Type B pancreatic cell (in vitro differentiated cells): ENCODE measurements at places on chromosomes 3 and 15.

- no peak for DNase-seq
Observed at GRCh38 chr15:68666120-68666811, 87.5 kb downstream of the CORO2B start.

- no peak for DNase-seq
Observed at GRCh38 chr3:188124184-188124583, 29.8 kb upstream of the LPP start.

DNA sequence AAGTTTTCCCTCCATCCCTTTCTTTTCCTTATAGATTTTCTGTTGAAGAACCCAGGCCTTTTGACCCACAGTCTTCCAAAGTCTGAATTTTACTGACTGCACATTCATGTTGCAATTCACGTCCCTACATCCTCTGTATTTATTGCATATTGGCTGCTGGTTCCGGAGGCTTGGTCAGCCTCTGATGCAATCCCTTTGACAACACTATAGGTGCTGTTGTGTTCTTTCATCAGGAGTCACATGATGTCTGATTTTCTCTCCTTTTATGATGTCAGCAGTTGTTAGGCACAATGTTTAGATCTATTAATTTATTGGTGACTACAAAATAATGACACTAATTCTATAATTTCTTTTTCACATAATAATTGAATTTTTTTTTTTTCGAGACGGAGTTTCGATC lies 8.7 kb downstream of the CYP1A1 start:
- DNase-seq, result no peak

DNA sequence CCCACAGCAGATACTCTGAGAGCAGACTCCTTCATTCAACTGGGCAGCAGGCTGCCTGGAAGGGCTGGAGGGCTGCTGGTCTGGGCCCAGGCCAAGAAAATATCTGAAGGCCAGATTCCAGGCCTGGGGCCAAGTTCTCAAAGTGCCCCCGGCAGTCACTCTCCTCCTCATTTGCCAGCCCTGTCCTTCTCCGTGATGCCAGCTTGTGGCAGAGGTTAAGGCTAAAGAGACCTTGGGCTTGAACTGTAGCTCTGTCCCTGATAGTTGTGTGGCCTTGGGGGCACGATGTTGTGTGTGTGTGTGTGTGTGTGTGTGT lies 39.0 kb downstream of the FAM3D start:
- DNase-seq, result no peak

GRCh38 chr3:194505791-194506415 lies 19.1 kb upstream of the ATP13A3 start:
- DNase-seq, result no peak

GRCh38 chr3:151962912-151963311 lies 89.5 kb downstream of the SUCNR1 start:
- no peak for DNase-seq

- DNase-seq, result peak; percentile 86
Observed at GRCh38 chr15:70062321-70062956, 35.3 kb downstream of the TLE3 start.

GRCh38 chr3:19688767-19689166 lies 245.2 kb downstream of the EFHB start:
- no peak for DNase-seq

DNA sequence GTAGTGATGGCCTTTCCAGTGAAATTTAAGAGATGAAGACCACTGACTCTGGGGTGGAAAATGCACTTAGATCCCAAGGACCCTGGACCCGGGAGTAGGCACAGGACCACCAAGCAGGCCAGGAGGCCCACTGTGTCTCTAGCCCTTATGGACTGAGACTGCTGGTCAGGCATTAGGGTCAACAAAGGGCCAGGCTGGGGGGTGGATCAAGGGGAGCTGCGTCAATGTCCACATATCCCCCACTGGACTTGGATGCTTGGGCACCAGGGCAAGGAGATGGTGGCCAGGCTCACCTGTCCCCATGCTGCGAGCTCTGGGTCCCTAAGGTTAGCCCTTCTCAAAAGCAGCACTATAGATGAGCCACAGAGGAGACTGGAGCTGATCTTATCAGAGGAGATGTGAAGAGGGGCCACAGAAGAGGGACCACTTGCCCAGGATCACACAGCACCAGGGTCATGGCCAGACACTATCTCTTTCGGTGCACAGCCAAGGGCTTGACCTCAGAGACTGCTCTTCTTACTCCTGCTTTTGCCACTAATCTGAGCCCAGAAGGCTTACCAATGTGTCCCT lies 14.7 kb downstream of the RAB6B start:
- no peak for DNase-seq

GRCh38 chr15:64987136-64987535 lies 2.6 kb downstream of the SPG21 start:
- no peak for DNase-seq

GRCh38 chr3:16509721-16510619 lies 3.5 kb downstream of the RFTN1 start:
- DNase-seq, result no peak

DNA sequence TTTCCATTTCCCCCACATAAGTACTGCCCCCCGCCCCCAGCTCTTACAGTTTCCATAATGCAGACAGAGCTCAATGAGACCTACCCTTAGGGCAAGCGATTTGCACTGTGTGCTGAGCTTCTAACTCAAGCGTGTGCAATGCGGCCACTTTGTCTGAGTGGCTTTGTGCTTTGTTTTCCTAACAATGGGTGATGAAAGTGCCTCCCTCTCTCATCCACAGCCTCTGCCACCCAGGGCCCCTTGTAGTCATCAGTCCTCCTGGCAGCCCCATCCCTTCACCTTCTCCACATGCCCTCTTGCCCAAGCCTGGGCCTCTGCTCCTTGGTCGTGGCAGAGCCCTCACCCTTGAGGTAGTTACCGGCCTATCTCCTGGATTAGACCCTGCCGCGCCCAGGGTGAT lies 17.2 kb downstream of the DAPK2 start:
- DNase-seq, result no peak

GRCh38 chr15:74328331-74329056 lies 39.0 kb downstream of the CYP11A1 start:
- no peak for DNase-seq

DNA sequence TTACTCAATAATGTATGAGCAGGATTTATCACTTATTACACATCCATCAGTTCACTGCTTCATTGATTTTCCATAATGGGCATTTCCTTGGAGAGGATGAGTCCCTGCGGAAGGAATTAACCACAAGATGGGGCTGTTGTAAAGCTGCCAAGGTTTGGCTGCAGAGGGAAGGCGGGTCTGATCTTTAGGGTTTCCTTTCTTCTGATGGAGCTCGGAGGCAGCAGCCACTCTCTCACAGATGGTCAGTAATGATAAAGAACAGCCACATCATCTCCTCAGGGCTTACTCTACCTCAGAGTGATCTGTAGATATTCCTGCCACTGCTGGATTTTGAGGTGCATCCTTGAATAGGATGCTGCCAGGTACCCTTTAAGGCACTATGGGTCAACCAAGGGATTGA lies 115.2 kb downstream of the USP13 start:
- DNase-seq, result no peak

DNA sequence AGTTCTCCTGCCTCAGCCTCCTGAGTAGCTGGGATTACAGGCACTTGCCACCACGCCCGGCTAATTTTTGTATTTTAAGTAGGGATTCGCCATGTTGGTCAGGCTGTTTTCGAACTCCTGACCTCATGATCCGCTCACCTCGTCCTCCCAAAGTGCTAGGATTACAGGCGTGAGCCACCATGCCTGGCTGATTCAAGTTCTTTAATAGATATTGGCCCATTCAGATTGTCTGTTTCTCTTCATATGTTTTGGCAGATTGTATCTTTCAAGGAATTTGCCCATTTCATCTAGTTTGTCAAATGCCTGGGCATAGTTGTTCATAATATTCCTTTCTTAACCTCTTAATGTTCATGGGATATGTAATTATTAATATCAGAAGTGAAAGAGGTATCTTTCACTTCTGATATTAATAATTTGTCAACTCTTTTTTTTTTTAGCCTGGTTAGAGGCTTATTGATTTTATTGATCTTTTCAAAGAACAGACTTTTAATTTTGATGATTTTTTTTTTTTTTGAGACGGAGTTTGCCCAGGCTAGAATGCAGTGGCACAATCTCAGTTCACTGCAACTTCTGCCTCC lies 40.2 kb upstream of the ZFAND6 start:
- DNase-seq, result no peak

DNA sequence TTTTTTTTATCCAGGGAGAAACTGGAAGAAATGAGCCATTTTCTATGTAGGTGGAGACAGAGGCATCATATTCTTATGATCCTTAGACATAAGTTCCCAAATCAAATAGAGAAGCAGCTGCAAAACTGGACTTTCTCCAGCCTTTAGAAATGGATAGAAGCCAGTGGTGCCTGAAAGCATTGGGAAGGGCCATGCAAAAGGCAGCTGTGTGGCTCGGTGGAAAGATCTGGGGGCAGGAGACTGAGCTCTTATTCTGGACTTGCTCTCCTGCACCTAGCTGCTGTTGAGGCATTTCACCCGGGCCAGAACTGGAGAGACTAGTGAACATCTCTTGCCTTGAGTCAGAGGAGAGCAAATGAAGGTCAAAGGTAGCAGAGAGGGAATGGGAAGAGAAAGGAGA lies 73.1 kb downstream of the TFG start:
- DNase-seq, result no peak

DNA sequence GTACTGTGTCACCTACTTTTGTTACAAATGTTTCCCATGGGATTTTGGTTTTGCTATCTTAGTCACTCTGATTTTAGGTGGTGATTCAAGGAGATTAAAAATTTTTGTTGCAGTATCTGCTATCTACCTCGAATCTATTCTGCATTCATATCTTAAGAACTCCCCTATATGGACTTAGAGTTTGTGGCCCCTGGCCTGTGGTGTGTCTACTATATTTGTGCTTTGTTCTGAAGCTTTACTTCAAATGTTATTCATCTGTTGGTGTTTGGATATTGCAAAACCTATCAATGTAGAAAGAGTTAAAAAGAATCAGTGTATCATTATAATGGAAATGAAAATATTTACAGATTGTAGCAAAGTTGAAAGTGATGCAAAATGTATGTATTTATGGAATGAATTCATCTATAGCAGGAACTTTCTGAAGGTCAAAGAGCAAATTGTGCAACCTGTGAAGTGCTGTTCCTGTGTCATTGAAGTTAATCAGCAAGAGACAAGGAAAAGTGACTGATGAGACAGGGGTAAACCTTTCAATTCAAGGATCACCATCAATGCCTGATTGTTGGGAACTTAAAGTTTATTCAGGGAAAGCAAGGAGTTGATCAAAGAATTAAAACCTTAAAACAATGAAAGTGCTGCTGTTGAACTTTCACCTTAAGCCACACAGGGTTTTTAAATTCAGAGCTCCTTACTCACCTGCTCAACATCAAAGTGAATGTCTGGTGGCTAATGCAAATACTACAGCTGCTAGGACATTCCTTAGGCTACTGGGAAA lies 71.0 kb downstream of the SLMAP start:
- no peak for DNase-seq

GRCh38 chr15:56972426-56972825 lies 54.0 kb downstream of the TCF12 start:
- DNase-seq, result no peak

- DNase-seq, result no peak
Observed at GRCh38 chr15:32870240-32871033, 152.6 kb downstream of the GREM1 start.

- DNase-seq, result no peak
Observed at GRCh38 chr15:78998526-78998925, 53.7 kb upstream of the CTSH start.

GRCh38 chr3:170772175-170772574 lies 97.8 kb downstream of the RPL22L1 start:
- no peak for DNase-seq

DNA sequence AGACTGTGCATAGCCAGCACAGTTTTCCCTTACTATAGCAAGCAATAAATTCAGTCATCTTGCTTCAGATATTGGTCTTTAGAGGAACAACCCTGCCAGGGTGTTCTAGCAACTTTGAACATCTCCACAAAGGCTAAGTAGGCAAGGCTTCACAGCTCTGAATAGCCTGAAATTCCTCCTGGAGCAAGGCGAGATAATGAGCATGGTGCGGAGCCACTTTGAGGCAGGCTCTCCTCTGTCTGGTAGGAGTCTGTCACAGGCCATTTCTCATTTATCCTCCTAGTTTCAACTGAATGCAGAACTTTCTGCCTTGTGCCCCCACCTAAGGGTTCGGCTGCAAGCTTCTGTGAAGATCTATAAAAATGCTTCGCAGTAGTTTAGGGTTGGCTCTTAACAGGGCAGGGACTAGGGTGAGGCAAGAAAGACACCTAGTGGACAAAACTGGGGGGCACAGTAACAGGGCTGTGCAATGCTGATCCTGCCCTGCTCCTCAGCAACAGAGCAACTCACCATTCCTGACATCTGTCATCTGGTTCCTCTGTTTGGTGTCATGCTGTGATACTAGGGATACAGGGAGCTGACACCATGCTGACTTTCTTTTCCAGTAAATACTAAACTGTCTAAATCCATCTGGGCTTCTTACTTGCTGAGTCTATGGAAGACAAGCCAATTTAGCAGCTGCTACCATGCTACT lies 16.6 kb upstream of the EHHADH start:
- no peak for DNase-seq

DNA sequence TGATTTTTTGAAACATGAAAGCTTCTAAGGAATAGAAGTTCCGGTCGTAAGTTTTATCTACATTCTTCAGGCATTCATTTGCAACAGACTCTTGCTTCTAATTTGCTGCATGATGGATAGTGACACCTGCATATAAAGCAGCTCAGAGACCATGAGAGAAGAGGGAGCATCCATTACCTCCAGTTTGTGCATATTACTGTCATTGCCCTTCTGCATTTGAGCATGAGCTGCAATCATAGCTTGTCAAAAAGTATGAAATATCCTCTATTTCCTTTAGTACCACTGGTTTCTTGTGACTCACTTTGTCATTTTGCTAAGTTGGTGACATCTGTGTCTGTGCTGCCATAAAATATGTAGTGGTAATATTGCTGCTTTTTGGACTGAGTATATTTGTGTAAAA lies 160.1 kb upstream of the STAC start:
- no peak for DNase-seq

- DNase-seq, result peak; percentile 79
Observed at GRCh38 chr3:12135029-12135657, 23.6 kb downstream of the TIMP4 start.

DNA sequence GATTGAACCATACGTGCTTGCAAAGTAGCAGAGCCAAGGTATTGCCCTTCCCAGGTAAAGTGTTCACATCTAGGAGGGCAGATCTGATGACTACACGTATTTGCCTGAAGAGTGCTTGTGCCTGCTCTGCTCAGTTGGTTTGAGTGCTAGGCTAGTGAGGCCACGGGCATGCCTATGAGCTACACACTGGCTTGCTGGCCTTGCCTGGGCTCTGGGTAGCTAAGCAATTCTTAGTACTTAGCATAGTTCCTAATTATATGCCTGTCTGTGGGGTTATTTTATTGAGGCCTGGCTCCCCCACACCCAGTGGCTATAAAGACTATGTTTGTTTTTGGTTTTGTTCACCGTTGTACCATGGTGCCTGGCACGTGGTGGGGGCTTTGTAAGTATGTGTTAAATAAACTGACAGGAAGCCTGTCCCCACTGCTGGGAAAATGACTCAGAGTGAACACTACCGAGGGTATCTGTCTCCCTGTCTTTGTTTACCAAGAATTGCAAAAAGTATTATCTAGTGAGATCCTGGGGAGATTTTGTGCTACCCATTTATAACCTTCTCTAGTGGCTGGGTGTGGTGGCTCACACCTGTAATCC lies 72.1 kb upstream of the ETV5 start:
- DNase-seq, result peak; percentile 27
